ENCODE measurements at places on chromosomes 1 and 21.

DNA sequence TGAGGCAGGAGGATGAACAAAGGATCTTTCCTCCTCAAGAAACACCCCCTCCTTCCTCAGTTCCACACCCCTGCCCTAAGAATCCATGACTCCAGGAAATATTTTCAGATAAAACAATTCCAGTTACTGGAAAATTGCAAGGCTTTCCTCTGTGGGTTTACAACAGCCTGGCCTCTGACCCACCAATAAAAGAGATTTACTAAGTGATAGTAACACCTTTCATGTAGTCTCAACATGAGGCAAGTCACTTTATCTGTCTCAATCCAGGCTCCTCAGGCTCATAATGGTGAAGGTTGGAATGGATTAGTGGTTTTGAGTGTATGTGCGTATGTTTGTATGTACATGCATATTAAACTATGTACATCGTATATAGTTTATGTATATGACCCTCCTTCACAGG, 71.4 kb upstream of the PPP2R5A start:
- DNase-seq = no peak

- DNase-seq = no peak
Measured at GRCh38 chr1:30611741-30612309, 111.6 kb downstream of the MATN1 start.

GRCh38 chr1:164843743-164844500, 284.9 kb downstream of the PBX1 start:
- DNase-seq = no peak

- DNase-seq = no peak
Measured at GRCh38 chr1:174074757-174075156, 52.6 kb upstream of the RC3H1 start.

DNA sequence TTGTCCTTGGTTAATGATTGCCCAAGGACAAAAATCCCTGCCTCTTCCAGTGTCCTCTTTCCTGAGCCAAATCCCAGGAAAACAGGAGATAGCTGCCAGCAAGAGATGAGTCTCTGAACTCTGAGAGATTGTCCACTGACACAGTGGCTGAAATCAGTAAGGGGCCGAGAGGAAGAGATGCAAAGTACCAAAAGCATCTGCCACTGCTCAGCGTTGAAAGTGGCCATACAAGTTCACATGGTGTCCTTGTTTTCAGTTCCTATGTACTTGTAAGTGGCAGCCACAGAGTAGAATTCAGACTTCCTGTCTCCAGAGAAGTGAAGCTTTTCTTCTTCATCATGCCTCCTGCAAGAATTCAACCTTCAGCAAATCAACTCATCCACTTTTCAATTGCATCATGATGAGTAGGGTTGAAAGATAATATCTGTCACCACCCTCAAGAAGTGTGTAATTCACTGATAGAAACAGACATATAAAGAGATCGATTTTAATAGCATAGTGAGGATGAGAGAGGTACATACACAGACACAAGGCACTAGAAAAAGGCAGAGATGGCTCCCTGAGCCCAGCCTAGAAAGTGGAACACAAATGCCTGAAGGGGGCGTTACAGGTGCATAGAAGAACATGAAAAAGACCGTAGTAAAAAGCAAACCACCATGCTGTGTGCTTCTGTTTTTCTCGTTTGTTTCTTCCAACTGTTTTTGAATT, 185.8 kb downstream of the MRPL39 start:
- no peak for DNase-seq

- DNase-seq = no peak
Measured at GRCh38 chr21:46650476-46651098, 15.1 kb downstream of the PRMT2 start.

- no peak for DNase-seq
Measured at GRCh38 chr1:67432745-67433144, 2.5 kb upstream of the SERBP1 start.

- no peak for DNase-seq
Measured at GRCh38 chr1:14479865-14480264, 118.6 kb upstream of the KAZN start.

- DNase-seq = no peak
Measured at GRCh38 chr1:62688687-62689085, 500 bp upstream of the DOCK7 start.

GRCh38 chr1:113912594-113913311, 7.6 kb downstream of the DCLRE1B start:
- DNase-seq = no peak

DNA sequence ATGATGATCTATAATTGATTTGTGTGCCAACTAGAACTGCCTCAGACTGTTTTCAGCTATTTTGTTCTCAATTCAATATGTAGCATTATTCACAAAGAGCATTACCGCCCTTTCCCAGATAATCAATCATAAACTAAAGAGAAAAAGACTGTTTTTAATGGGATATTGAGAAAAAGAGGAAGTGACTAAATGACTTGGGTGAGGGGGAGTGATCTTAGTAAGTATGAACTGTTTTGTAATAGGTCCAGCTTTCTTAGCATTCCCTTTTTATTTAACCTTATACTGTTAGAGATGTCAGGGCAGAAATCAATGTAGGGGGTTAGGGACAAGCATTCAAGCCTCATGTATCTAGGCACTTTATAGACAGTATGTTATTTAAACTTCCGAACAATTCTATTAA, 157.8 kb upstream of the DPYD start:
- no peak for DNase-seq

GRCh38 chr1:162375463-162375862, 1.2 kb downstream of the SPATA46 start:
- DNase-seq = no peak

DNA sequence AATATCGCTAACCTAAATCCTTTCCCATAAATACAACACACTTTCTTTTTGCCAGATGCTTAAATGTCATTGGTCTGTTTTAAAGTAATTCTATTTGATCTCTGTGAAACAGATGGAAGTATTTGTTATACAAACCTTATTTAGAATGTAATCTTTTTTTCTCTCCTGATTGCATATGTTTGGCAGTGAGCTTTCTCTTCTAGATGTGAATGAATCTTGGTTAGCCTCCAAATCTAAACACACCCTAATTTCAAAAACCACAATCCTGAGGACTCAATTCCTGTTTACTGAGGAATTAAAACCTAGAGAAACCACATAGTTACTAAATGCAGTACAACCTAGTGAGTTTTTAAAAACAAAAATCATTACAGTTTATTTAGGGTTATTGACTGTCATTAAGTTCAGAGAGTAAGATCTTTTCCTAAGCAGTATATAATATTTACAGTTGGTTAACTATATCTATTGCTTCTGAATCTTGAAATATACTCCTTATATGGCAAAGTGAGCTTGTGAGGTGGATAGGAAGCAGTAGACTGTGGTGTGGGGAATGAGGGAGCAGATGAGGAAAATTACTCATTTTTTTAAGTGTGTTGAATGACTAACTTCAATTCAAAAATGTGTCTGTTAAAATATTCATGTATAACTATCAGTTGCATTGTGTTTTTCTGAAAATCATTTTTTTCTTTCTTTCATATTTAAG, 218.7 kb downstream of the FMN2 start:
- DNase-seq = no peak

- peak; percentile 52 for DNase-seq
Measured at GRCh38 chr1:3319874-3320245, 134.6 kb upstream of the ARHGEF16 start.

GRCh38 chr1:204742676-204743251, 57.2 kb upstream of the LRRN2 start:
- no peak for DNase-seq

- no peak for DNase-seq
Measured at GRCh38 chr1:205971082-205971481, 27.8 kb upstream of the SLC26A9 start.

- no peak for DNase-seq
Measured at GRCh38 chr21:42089093-42089631, 18.0 kb downstream of the UMODL1 start.

GRCh38 chr1:108816049-108816893, 40.6 kb downstream of the AKNAD1 start:
- DNase-seq = peak; percentile 63

GRCh38 chr21:41865002-41865777, 14.0 kb downstream of the PRDM15 start:
- no peak for DNase-seq

DNA sequence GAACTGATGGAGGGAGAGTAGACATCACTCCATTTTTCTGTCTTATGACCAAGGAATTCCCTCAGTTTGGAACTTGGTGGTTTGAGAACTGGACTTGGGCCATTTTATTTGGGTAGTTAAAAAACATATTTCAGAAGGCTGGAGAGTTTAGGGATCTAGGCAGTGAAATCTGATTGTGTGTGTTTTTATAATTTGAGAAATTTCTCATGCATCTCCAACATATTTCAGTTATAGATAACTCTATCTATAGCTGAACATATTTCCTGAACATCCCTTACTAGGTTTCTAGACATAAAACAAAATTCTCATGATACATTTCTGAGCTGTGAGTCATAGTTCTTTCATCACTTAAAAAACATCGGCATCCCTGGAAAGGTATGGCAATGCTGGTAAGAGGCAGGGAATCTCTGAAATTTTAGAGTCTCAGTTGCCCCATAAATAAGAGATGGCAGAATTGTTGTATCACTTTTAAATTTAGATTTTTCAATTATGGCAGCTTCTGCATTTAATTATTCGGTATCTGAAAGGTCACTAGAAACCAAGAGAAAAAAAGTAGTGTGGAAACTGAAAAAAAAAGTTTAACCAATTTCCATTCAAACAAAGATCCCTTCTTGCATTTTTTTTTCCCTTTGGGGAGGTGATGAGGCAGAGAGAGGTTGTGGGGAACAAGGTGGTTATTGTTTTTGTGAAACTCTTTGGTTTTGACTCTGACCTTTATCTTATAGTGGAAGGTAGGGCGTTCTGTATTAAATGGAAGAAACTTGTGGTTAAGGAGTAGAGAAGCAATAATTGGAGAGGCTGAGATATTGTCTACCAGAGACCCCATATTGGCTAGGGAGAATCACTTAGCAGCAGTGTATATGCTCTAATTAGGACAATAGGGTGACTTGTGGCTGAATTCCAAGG, 102.9 kb downstream of the FASLG start:
- no peak for DNase-seq
